ENCODE measurements at places on chromosomes 2 and 18.

DNA sequence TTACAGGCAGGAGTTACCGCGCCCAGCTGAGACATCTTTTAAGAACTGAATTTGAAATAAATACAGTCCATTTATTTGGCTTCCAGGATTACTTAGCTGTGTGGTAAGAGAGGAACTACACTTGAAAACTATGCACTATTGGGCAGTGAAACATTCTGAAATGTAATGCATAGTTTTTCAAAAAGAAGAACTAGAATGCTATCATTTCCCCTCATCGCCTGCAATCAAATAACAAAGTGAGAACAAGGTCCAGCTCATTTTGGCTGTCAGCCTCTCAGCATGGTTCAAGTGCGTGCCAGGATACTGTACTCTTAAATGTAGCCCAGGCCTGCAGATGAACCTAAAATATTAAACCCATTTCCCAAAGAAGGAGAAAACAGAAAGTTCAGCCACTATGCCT, 76.6 kb upstream of the ARL5A start:
- no peak overlapping the region for H3K4me3 ChIP-seq
- no peaks in the 10 kb centered on the region for H3K4me1 ChIP-seq
- H3K36me3 ChIP-seq = no peaks in the 10 kb centered on the region
- H3K27me3 ChIP-seq = no peaks in the 10 kb centered on the region
- no peak overlapping the region for H3K27ac ChIP-seq
- no peak for DNase-seq

- no peak overlapping the region for H3K4me3 ChIP-seq
- no peak overlapping the region for H3K27ac ChIP-seq
- no peak for DNase-seq
- H3K27me3 ChIP-seq = no peaks in the 10 kb centered on the region
Measured at GRCh38 chr2:224885291-224885690, 157.0 kb downstream of the DOCK10 start.

GRCh38 chr2:118312969-118313756, 224.9 kb downstream of the INSIG2 start:
- H3K4me3 ChIP-seq = no peak overlapping the region
- H3K4me1 ChIP-seq = peaks cover 7% of the 10 kb centered on the region
- no peak overlapping the region for H3K27ac ChIP-seq
- no peaks in the 10 kb centered on the region for H3K27me3 ChIP-seq

GRCh38 chr2:202064171-202064880, 8.7 kb upstream of the KIAA2012 start:
- no peak for DNase-seq
- no peak overlapping the region for H3K27ac ChIP-seq
- H3K27me3 ChIP-seq = no peaks in the 10 kb centered on the region
- H3K36me3 ChIP-seq = no peaks in the 10 kb centered on the region

DNA sequence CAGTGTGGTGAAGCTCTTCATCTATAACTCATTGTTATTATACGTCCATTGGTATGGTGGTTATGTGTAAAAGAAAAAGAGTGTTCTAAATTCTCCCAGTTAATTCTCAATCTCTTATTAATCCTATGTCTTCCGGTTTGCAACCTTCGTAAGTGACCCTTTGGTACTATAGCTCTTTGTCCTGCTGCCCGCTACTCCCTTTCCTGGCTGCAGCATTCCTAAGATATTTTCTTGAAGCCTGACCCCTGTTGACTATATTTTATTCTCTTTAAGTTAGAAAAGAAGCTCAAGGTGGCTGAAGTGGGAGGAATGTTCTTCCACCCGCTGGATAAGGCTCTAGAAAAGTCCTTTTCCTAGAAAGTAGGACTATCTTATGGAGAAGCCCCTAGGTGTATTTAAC, 684.8 kb downstream of the SOCS6 start:
- H3K27ac ChIP-seq = no peak overlapping the region
- H3K4me1 ChIP-seq = no peaks in the 10 kb centered on the region
- H3K36me3 ChIP-seq = no peaks in the 10 kb centered on the region

DNA sequence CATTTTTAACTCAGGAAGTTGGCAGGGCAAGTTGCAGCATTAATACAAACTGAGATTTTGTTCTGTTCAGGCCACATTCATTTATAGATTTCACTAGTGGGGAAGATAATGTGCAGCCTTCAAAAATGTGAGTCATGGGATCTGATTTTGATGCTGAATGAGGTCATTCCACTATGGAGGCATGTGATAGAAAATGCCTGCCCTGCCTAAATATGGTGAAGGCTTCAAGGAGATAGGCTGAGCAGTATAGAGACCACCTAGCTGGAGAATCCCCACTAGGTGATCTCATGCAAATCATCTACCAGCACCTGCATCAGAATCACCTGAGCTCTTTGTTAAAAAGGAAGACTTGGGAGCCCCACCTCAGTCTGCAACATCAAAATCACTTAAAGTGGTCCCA, 43.7 kb downstream of the PAX3 start:
- H3K4me3 ChIP-seq = no peak overlapping the region
- H3K27ac ChIP-seq = no peak overlapping the region
- H3K4me1 ChIP-seq = no peaks in the 10 kb centered on the region
- H3K36me3 ChIP-seq = no peaks in the 10 kb centered on the region
- no peak for DNase-seq
- no peaks in the 10 kb centered on the region for H3K27me3 ChIP-seq

DNA sequence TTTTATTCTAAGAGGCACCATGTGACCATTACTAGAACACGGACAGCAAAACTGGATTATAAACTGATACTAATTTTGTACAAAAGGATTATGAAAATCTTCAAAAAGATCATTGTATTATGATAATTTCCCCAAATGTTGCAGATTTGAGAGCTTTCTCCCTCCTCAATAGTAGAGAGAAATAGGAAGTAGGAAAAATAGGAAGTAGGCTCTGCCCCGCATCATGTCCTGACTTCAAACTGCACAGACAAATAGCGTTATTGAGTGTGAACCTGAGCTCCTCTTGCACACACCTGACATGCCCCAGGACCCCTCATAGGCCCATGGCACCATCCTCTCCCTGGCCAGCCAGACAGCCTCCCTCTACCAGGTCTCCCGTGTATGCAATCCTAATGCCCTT, 25.4 kb downstream of the CHRNA1 start:
- H3K4me3 ChIP-seq = no peak overlapping the region
- H3K27me3 ChIP-seq = no peaks in the 10 kb centered on the region
- no peaks in the 10 kb centered on the region for H3K36me3 ChIP-seq
- no peak for DNase-seq
- no peak overlapping the region for H3K27ac ChIP-seq
- no peaks in the 10 kb centered on the region for H3K4me1 ChIP-seq

DNA sequence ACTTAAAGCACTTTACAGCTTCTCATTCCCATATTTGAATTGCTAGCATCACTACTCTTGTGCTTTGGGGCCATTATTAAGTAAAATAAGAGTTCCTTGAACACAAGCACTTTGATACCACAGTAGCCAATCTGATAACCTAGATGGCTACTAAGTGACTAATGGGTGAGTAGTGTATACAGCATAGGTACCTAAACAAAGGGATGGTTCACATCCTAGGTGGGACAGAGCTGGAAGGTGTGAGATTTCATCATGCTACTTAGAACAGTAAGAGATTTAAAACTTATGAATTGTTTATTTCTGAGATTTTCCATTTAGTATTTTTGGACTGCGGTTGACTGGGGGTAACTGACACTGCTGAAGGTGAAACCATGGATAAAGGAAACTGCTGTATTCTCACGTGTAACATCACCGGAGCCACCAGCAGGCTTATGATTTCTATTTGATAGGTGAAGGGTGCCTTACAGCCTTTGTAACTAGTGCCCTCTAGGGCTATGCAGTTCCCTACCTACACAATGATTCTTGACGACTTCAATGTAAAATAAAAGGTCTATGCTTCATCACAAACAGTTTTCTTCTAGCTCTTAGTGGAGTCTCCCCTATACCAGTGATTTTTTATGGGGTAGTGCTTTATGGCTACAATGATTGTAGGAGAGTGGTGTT, 22.1 kb upstream of the CRIM1 start:
- H3K27me3 ChIP-seq = no peaks in the 10 kb centered on the region
- no peak overlapping the region for H3K27ac ChIP-seq
- H3K36me3 ChIP-seq = no peaks in the 10 kb centered on the region
- DNase-seq = no peak
- H3K4me3 ChIP-seq = no peak overlapping the region

GRCh38 chr18:31057051-31057450, 14.5 kb upstream of the DSC3 start:
- no peak overlapping the region for H3K27ac ChIP-seq
- no peak for DNase-seq
- H3K36me3 ChIP-seq = no peaks in the 10 kb centered on the region
- no peak overlapping the region for H3K4me3 ChIP-seq
- H3K27me3 ChIP-seq = no peaks in the 10 kb centered on the region

- H3K27ac ChIP-seq = no peak overlapping the region
- H3K36me3 ChIP-seq = no peaks in the 10 kb centered on the region
- H3K4me3 ChIP-seq = no peak overlapping the region
- H3K27me3 ChIP-seq = no peaks in the 10 kb centered on the region
- DNase-seq = no peak
Measured at GRCh38 chr2:176647325-176648165, 378.3 kb downstream of the MTX2 start.

DNA sequence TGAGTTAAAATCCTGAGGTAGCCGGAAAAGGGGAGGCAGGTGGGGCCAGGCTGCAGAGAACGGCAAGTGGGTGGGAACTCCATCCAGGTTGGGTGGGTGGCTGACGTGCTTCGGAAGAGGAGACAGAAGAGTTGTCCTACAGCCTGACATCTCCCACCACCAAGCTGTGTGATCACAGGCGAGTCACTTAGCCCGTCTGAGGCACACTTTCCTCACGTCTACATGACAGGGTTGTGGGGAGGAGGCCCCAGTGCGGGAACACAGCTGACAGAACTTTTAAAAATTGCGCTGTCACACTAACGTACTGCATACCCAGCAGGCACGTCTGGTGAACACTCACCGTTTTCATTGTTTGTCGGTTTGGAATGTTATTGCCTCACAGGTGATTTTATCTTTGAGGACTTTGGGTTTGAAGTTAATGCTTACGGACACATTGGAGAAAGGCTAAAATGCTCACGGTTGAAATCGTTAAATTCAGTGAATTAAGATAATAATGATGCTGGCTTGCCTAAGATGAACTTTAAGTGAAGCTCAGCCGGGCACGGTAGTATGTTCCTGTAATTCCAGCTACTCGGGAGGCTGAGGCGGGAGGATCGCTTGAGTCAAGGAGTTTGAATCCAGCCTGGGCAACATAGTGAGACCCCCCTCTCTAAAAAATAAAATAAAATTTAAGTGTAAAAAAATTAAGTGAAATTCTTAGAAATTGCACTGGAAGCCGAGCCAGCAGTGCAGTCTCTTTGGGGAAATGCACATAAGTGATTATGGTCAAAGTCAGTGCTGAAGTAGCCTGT, 8.9 kb downstream of the EMILIN2 start:
- no peak overlapping the region for H3K27ac ChIP-seq
- no peak overlapping the region for H3K4me3 ChIP-seq
- DNase-seq = no peak
- peaks cover 2% of the 10 kb centered on the region for H3K27me3 ChIP-seq
- H3K4me1 ChIP-seq = no peaks in the 10 kb centered on the region

- H3K27me3 ChIP-seq = no peaks in the 10 kb centered on the region
- H3K27ac ChIP-seq = no peak overlapping the region
- no peaks in the 10 kb centered on the region for H3K4me1 ChIP-seq
Measured at GRCh38 chr2:98896416-98896815, 39.6 kb downstream of the CRACDL start.

DNA sequence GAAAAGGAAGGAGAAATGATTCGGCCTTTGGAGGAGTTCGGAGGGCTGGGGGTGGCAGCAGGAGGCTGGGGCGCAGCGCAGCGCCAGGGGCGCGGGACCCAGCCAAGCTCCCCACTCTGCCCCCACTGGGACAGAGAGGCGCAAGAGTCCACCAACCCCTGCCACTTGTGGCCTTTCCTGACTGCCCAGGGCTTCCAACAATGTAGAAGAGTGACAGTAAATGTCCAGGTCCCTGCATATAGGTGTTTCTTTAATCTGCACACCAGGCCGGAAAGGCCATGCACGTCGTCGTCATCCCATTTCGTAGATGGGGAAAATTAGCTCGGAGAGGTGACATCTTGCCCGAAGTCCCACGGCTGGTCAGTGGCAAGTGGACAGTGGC, 96.6 kb downstream of the INHBB start:
- no peak overlapping the region for H3K27ac ChIP-seq
- no peaks in the 10 kb centered on the region for H3K4me1 ChIP-seq
- H3K4me3 ChIP-seq = peak overlapping the region; percentile 34
- DNase-seq = no peak
- peaks cover 3% of the 10 kb centered on the region for H3K27me3 ChIP-seq

GRCh38 chr2:1938986-1939385, 194.7 kb upstream of the PXDN start:
- no peaks in the 10 kb centered on the region for H3K36me3 ChIP-seq
- no peak overlapping the region for H3K27ac ChIP-seq
- no peaks in the 10 kb centered on the region for H3K4me1 ChIP-seq
- H3K4me3 ChIP-seq = no peak overlapping the region
- no peak for DNase-seq

DNA sequence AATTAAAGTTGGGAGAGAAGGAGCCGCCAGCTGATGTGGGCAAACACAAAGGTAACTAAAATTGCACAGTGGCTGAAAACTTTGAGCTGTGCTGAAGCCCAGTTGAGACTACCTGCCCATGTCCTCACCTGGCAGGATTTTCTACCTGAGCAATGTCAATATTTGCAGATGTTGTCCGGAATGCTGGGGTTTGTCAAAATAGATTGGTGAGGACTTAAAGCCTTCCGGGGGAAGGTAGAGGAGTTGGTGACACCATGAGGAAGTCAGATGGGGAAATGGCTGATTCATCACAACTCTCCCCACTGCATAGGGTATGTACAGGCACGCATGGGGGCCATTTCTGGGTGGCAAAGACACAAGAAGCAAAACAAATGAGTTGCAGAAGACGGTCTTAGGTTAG, 114.9 kb downstream of the ALK start:
- no peaks in the 10 kb centered on the region for H3K4me1 ChIP-seq
- H3K27me3 ChIP-seq = no peaks in the 10 kb centered on the region
- no peak for DNase-seq
- H3K36me3 ChIP-seq = no peaks in the 10 kb centered on the region
- no peak overlapping the region for H3K27ac ChIP-seq

GRCh38 chr2:71603851-71604725, 150.7 kb downstream of the DYSF start:
- H3K27me3 ChIP-seq = peaks cover 4% of the 10 kb centered on the region
- H3K36me3 ChIP-seq = no peaks in the 10 kb centered on the region
- H3K4me1 ChIP-seq = no peaks in the 10 kb centered on the region
- no peak overlapping the region for H3K27ac ChIP-seq
- no peak for DNase-seq
- no peak overlapping the region for H3K4me3 ChIP-seq

GRCh38 chr2:230512955-230513748, 97.2 kb downstream of the SP100 start:
- no peak for DNase-seq
- no peaks in the 10 kb centered on the region for H3K27me3 ChIP-seq
- H3K36me3 ChIP-seq = no peaks in the 10 kb centered on the region
- H3K27ac ChIP-seq = no peak overlapping the region

- no peaks in the 10 kb centered on the region for H3K36me3 ChIP-seq
- H3K27ac ChIP-seq = no peak overlapping the region
- H3K27me3 ChIP-seq = peaks cover 5% of the 10 kb centered on the region
- no peaks in the 10 kb centered on the region for H3K4me1 ChIP-seq
Measured at GRCh38 chr18:26650310-26651268, 102.2 kb upstream of the KCTD1 start.

- H3K4me1 ChIP-seq = no peaks in the 10 kb centered on the region
- no peaks in the 10 kb centered on the region for H3K36me3 ChIP-seq
- no peak for DNase-seq
- H3K27me3 ChIP-seq = no peaks in the 10 kb centered on the region
Measured at GRCh38 chr18:32542221-32542798, 71.6 kb upstream of the GAREM1 start.

Data from CD8-positive, alpha-beta memory T cell (primary cell).